ENCODE measurements at places on chromosomes 3 and 15.

GRCh38 chr3:152256851-152257562 lies 11.7 kb upstream of the MBNL1 start:
- no peak for DNase-seq

GRCh38 chr3:74420538-74421124 lies 193.8 kb downstream of the CNTN3 start:
- DNase-seq, result no peak

DNA sequence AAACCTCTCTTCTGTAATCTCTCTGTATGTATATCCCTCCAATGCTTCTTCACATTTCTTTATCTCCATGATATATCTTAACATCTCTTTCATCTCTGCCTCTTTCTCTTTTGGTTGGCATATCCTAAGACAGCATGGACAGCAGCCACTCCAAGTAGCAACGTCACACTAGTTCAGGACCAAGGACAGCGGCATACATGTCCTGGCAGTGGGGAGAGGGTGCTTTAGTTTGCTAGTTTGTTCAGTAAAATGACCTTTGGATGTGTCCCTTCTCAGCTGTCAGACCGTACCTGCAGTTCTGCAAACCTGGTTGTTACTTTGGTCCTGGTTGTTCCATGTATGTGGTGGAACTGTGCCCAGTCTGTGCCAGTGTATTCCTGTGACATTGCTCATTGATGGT lies 225.6 kb upstream of the ROPN1 start:
- peak; percentile 43 for DNase-seq

GRCh38 chr3:108487439-108487838 lies 23.0 kb downstream of the MYH15 start:
- DNase-seq, result no peak

DNA sequence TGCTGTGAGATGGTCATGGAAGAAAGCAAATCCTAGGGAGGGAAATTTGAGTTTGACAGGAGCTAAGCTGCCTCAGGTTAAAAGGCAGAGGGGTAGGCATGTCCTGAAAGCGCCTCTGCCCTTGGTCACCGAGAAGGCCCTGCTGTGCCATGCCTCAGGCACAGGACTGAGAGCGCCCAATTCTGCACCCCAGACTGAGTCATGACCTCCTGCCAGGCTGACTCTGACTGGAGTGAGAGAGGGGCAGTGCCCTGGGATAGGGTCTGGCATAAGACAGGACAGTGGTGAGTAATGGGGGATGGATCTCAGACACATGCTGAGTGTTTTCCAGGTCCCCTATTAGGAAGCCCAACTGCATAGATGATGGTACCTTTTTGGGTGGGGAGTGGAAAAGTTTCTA lies 44.4 kb downstream of the EPHB1 start:
- no peak for DNase-seq

- DNase-seq, result no peak
Measured at GRCh38 chr3:187831125-187832051, 86.1 kb upstream of the BCL6 start.

Data from Ammon's horn (tissue), 1 donor.